ENCODE measurements at places on chromosomes 6 and 20.

DNA sequence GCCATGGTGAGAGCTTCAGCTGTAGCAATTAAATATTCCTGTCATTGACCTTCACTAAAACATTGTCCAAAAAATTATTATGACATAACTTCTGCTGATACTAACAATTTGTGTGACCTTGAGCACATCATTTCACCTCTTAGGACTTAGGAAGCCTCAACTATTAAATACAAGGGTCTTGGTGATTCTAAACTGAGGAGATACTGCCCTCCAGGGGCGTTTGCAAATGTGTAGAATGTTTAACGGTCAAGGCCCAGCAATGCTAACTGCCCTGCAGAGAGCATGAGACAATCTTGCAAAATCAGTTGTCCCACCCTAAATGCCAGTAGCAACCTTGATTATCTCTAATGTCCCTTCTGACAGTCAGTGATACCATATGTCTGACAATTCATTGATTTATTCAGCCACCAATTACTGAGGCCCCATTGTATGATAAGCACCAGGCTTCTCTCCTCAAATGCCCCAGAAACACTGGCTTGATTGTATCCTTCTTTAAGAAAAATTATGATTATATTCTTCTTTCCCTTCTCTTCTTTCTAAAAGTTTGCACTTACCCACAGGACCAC is 284.1 kb upstream of the PLN start:
- no peak for DNase-seq

- DNase-seq = no peak
These were observed 3.8 kb downstream of the DDR1 start for GRCh38 chr6:30887901-30888815.

DNA sequence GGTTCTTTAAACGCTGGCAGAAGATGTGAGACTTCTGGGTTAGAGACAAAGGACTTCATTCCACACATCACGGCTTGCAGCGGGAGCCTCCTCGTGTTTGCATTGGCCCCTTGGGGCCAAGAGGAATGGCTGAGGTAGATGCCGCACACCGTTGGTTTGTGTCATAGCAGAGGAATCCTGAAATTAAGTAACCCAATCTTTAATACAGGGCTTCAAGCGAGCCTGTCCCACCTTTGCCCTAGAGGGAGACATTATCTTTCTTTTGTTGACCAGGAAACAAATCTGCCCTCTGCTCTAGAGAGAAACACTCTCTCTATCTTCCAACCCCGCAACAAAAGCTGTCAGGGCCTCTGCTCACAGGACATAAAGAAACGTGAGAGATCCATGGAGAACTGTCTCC is 277.5 kb upstream of the ZFP64 start:
- DNase-seq = no peak

DNA sequence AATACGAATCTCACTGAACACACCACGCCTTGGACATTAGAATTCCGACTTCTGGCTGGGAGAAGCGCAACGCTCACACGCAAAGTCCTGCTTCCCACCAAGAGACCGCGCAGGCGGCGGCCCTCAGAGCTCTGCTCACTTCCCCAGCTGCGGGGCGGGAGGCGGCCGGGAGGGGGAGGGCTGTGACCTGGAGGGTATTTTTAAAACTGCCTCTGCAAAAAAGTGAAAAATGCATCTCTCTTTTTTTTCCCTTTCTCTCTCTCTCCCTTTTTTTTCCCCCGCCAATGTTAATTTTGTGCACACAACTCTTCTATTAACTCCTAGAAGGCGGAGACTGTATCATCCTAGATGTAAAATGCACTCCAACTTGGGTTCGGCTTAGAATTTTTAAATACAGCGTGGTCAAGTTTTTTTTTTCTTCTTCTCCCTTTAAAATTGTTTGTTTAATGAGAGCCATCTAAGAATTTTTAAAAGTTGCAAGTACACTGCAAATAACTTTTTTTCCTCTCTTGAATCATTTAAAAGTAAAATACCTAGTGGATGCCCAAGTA is 66.4 kb downstream of the STX11 start:
- DNase-seq = no peak

DNA sequence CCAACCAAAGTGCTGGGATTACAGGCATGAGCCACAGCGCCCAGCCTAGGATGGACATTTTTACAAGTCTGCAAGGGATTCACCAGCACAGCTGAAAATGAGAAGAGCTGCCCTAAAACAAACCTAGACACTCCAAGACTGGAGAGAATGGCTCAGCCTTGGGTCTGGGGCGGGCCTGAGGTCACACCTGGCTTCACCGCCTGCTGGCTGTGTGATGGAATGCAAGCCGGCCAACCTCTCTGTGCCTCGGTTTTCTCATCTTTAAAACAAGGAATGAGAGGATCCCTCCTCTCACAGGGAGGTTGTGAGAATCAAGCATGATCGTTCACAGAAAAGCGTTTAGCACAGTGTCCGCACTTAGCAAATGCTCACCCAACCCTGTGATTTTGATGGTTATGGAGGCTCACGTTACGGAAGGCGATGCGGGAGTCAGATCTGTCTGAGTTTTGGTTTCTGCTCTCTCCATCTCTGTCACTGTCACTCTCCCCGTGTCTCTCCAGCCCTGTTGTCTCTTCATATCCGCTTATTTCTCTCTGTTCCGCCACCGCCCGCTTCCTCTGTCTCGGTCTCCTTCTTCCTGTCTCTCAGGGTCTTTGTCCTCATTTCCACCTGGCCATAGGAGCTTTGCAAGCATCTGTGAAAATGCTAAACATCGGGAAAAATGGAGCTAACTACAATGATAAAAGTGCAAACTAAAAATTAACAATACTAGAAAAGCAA is 47.6 kb downstream of the CEBPB start:
- DNase-seq = no peak

GRCh38 chr20:42082611-42083010 is 464.4 kb upstream of the CHD6 start:
- peak; percentile 73 for DNase-seq

GRCh38 chr6:139990026-139990686 is 615.7 kb upstream of the CITED2 start:
- no peak for DNase-seq

GRCh38 chr6:158064725-158065251 is 83.1 kb downstream of the SYNJ2 start:
- no peak for DNase-seq

DNA sequence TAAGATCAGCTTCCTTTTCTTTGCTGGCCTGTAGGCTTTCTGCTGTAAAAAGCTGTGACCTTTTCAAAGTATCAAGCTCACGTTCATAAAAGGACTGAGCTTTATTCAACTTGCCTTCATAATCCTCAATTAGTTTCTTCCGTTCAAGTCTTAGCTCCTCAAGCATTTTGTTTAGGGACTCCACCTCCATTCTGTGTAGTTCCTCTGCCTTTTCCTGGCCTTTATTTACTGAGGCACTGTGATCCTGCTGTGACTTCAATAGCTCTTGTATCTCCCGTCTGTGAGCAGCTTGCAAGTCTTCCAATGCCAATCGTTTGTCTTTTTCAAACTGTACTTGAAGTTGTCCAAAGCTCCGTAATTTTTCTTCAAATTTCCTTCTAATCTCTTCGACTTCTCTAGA is 54.4 kb downstream of the FAM184A start:
- no peak for DNase-seq

- DNase-seq = no peak
These were observed 100.6 kb downstream of the MAP3K4 start for GRCh38 chr6:161091972-161092701.

- DNase-seq = no peak
These were observed 39.5 kb downstream of the AHI1 start for GRCh38 chr6:135458051-135458450.

GRCh38 chr6:163634211-163635171 is 220.0 kb downstream of the QKI start:
- no peak for DNase-seq

DNA sequence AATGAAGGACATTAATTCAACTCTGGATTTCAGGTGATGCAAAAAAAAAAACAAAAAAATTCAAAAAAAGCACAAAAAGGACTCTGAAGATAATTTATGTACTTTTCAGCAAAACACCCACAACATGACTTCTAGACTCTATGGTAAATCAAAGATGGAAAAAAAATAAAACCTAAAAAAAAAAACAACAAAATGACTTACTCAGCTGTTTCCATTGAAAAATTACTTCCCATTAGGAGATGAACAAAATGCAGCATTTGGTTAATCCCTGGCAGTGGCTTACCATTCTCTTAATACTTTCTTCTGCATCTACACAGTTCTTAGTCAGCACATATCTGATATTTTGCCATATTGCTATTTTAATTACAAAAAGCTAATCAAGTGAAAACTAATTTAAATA is 572.6 kb downstream of the PRKN start:
- DNase-seq = no peak

GRCh38 chr6:160487116-160487515 is 138.9 kb downstream of the SLC22A3 start:
- no peak for DNase-seq

GRCh38 chr6:167408235-167408869 is 83.5 kb downstream of the TTLL2 start:
- DNase-seq = no peak

DNA sequence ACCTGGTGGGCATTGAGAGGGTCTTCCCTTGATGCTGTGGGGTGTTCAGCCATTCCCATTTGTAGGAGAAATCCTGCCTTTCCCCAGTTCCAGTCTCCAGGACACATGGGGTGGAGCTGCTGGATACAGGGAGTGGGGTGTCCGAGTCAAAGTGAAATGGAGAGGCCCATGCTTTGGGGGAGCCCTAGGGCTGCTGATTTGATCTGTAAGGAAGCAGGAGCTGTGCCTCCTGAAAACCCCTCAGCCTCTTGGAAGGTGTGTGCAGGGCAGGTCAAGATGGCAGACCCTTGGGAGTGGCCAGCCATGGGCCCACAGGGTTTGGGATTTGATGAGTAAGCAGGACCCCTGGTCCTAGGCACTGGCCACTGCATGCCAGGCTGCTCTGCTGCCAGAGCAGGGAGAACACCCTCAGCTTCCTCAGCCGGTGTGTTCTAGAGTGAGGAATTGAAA is 82.0 kb downstream of the SERAC1 start:
- no peak for DNase-seq

DNA sequence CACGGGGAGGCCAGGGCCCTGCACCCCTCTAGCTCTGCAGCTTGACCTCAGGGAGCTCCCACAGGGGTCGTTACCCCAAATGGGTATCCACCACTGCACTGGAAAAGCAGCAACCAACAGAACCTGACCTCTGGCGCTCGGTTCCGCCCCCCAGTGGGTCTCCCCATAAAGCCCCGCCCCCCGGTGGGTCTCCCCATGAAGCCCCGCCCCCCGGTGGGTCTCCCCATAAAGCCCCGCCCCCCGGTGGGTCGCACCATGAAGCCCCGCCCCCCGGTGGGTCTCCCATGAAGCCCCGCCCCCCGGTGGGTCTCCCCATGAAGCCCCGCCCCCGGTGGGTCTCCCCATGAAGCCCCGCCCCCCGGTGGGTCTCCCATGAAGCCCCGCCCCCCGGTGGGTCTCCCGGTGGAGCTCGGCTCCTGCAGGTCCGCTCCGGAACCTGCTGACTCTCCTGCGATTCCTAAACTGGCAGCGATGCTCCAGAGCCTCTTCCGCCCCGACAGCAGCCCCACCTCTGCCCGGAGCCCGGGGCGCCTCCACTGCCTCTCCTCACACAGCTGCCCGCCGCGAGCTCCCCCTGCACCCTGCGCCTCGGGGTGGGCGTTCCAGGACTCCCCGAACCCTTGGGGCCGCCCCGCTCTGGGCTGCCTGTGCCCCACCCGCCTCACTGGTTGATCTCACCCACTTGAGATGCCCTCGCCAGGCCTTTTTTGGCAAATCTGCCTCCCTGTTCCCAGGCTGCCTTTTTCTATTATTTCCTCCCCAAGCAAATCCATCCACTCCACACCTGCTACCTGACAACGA is 12.1 kb downstream of the SLC2A4RG start:
- DNase-seq = no peak

GRCh38 chr6:16137451-16137801 is 8.5 kb downstream of the MYLIP start:
- no peak for DNase-seq

DNA sequence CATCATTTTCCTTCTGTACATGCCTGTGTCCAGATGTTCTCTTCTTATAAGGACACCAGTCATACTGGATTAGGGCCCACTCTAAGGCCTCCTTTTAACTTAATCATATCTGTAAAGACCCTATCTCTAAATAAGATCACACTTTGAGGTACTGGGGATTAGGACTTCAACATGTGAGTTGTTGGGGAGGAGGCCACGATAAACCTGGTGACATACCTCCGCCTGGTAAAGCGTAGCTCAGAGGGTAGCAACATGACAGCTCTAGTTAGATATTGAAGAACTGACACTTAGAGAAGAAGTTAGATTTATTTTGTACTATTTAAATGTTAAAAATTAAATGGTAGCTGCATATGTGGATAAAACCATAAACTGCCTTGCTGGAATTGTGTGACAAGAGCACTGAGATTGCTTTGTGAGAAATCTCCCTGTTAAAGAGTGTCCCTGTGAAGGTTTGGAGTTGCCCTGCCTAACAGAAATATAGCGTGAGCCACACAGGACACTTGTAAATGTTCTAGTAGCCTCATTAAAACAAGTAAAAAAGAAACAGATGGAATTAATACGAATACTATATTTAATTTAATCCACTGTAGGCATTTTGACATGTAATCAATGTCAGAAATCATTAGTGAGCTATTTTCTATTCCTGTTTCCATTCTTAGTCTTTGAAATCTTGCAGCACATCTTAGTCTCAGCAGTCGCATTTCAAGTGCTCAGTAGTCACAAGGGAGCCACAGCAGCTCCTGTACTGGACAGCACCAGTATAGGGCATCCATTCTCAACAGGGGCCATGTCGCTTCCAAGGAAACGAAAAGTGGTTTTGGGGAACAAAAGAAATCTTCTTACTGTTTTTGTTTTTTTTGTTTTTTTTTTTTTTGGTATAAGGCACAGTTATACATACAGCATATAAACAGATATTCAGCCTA is 13.4 kb downstream of the PLCB1 start:
- DNase-seq = no peak

DNA sequence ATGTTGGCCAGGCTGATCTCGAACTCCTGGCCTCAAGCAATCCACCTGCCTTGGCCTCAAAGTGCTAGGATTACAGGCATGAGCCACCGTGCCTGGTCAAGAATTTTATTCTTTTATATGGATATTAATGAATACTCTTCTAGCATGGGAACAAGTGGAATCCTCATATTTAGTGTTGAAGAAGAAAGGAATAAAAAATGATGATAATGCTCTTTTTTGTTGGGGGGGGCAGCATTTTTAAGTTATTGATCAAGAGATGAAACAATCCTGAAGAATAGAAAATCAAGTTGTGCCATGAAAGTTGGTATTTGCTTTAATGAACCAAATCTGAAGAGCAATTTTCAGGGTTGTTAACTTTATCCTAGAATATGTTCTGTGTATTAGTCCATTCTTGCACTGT is 6.7 kb upstream of the DNAAF9 start:
- DNase-seq = no peak

All from MM.1S (cell line).